ENCODE measurements at places on chromosomes 1 and 21. TPM values are rescaled to one million over a fixed set of nuclear protein-coding genes. Genes with fewer than 3 reads are reported as not detected.

DNA sequence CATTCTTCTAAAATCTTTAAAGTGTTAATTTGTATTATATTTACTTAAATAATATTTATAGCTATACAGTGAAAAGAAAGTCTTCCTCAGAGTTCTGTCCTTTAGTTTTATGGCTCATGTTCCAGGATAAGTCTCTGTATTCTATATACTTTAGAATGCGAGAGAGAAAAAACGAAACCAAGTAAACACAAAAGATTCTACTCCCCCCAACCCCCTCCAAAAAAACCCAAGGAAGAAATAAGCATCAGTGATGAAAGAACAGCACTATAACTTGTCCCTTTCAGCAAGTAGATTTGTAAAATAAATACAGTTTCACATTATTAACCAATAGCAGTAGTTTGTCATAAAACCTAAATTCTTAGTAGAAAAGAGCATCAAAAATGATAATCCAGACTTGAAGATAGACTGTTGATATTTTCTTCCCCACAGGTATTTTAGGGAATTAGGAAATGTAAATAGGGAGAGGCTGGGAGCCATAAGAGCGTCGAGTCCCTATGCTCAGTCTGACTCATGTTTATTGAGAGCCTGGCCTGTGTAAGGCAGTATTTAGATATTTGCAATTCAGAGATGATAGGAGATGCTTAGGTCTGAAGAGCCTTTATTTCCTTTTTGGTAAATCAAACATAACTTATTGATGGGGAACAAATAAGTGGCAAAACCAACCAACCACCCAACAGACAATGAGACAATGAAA lies 35.5 kb downstream of the CDC14A start:
- no peak for DNase-seq

- DNase-seq = no peak
These were observed 6.4 kb upstream of the PROK1 start for GRCh38 chr1:110444561-110444960.

- DNase-seq = no peak
These were observed 80.7 kb downstream of the GIPC2 start for GRCh38 chr1:78126506-78126905.

- no peak for DNase-seq
These were observed 24.1 kb downstream of the SLC45A3 start for GRCh38 chr1:205656236-205656635.

DNA sequence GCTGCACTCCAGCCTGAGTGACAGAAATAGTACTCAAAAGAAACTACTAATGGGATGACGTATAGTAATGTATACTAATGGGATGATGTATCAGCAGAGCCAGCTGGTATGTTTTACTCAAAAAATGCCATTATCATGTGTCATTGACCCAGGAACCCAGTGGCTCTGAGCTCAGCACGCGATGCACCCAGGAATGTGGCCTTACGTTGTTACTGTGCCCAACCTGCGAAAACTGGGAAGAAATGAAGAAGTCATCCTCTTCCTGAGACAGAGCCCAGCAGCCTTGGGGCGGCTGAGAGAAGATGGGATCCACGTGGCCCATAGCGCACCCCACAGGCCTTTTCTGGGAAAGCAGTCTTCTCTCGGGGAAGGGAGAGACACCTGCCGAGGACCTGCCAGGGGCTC lies 8.8 kb downstream of the UBE2J2 start:
- DNase-seq = no peak

- DNase-seq = no peak
These were observed 13.0 kb downstream of the TRAF5 start for GRCh38 chr1:211339631-211340041.

DNA sequence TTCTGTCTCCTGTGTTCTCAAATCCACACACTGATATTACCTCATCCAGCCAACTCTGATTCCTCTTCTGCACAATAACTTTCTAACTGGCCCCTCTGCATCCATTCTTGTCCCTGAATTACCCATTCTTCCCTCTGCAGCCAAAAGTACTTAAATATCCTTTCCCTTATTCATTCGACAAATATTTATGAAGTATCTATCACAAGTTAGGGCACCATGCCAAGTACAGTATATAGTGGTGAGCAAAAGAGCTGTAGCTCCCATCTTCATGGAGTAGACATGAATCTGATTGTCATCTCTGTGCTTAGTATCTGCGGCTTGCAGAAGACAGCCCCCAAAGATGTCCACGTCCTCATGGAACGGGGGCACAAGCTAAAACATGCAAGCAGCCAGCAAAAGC lies 316.8 kb downstream of the SETD4 start:
- no peak for DNase-seq

DNA sequence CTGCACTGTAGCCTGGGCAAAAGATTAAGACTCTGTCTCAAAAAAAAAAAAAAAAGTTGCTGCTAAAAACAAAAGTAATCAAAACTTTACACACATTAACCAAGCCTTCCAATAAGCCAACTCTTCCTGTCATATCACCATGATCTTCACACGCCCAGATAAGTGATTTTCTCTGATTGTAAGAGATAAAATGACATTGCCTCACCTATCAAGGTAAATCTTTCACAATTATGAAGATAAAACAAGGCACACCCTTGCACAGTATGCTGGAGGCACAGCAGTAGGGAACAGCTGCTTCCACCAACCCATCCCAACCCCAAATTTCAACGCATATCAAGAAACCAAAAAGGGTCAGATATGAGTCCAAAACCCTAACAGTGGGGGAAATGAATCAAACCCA lies 8.8 kb upstream of the TIAM1 start:
- no peak for DNase-seq

- DNase-seq = no peak
These were observed 6.3 kb downstream of the TAF5L start for GRCh38 chr1:229619614-229620013.

Gene LHX8
- total RNA-seq = not detected

Gene FAM163A
- total RNA-seq = not detected

Gene COP1
- total RNA-seq = 37.3 TPM

Gene FAM3B
- total RNA-seq = 0.51 TPM

Gene SPRR5
- not detected for total RNA-seq

All from epithelial cell of proximal tubule (primary cell).